ENCODE measurements at places on chromosomes 5 and 9.

- no peak for DNase-seq
Observed at GRCh38 chr9:120474591-120475243, 105.2 kb downstream of the CDK5RAP2 start.

GRCh38 chr5:157745041-157745456 lies 1.5 kb downstream of the LSM11 start:
- no peak for DNase-seq

- DNase-seq, result no peak
Observed at GRCh38 chr5:36631620-36632362, 25.4 kb downstream of the SLC1A3 start.

- DNase-seq, result no peak
Observed at GRCh38 chr5:38265546-38266179, 7.3 kb downstream of the EGFLAM start.

DNA sequence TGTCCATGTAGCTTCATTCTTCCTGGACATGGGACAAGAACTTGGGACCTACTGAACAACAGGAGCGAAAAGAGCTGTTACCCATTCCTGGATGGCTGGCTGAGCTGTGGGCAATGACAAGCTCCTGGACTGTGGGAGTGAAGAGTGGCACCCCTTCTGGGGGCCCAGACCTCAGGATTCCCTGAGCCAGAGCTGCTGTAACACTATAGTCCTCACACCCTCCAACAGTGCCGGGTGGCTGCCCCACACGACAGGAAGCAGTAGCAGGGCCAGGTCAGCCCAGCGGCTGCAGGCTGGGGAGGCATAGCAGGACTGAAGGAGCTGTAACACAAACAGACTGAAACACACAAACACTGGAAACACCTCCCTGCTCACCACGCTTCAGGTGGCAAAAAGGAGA lies 169.7 kb upstream of the IRX2 start:
- no peak for DNase-seq

DNA sequence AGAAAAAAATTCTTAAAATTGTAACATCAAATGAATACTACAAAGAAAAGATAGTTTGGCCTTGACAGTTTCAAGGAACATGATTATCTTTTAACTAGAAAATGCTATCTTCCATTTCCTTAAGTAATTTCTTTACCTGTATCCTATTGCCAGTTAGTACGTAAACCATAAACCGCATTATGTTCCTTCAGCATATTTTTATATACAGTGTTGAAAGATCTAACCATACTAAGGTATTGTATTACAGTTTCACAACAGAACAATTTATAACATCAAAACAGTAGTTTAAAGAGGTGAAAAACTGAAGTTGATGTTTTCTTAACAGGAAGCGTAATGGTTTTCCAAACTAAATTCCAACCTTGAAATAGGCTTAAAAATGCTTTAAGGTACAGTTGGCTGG lies 45.1 kb downstream of the GLRX start:
- no peak for DNase-seq

DNA sequence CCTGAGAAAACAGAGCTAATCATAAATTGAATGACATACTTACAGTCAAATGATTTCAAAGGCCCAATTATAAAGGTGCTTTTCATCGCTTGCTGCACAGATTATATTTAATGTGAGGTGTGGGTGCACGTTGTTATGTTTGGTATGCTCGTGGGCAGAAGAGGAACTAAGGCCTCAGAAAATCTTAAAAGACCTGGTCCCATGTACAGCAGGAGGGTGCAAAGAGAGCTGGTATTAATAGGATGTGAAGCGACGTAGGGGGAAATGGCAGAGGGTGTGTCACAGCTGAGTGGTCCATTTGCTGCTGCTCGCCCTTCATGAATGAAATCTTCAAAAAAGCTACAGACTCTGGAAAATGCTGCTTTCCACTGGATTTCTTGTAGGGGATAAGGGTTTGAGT lies 40.5 kb upstream of the IFNK start:
- DNase-seq, result no peak

DNA sequence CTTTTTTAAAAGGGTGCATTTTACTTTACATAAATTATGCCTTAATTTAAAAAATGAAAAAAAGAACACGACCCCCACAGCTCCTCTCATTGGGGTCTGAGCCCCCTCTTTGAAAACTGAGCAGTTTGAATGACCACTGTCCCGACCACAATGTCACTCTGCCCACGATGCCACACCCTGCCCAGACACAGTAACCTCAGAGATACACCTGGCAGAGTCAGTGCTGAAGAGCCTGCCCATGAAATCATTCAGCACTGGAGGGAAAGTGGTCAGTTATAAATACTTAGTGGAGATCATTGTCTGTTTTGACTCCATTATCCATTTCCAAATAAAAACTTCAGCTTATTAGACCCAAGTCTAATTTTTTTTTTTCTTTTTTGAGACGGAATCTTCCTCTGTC lies 49.3 kb downstream of the DNAJC21 start:
- DNase-seq, result no peak

DNA sequence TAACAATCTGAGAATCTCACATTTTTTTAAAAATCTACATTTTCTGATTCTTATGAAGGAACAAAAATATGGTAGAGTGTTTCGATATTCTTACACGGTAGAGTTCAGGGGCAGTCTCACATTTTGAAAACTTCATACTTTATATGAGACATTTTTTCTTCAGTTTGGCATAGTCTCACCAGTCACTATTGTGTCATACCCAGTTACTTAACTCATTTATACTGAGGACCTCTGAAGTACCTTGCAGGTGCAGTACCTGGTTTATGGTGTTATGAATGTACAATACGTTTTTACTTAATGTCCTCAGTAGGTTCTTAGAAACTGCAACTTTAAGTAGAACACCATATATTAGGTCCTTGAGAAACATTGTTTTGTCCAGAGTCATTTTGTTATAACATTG lies 196.6 kb downstream of the SGCD start:
- DNase-seq, result no peak

- DNase-seq, result no peak
Observed at GRCh38 chr9:20988061-20988460, 43.4 kb downstream of the HACD4 start.
